Stimulated activated CD8-positive, alpha-beta memory T cell treated with anti-CD3 and anti-CD28 coated beads, Interleukin-4, amount 100 ng/mL, for 1 hour (primary cell): ENCODE measurements at places on chromosomes 6 and 20.

- DNase-seq, result no peak
These were observed 46.7 kb downstream of the TMEM170B start for GRCh38 chr6:11584244-11584643.

DNA sequence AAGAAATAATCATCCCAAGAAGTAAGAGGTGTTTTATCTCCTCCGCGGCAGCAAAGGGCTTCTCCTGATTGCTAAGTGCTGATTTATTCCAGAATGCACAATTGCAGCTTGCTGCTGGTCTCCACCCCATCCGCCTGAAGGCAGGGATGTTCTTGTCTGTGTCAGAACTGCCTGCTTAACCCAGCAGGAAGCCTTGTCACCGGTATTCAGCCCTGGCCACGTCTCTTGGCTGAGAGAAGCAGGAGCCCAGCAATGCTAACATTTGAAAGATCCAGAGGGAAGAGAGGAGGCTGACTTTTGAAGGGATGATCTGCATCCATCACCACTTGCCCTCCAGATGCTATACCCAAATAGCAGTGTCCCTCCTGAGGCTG is 4.2 kb downstream of the SCML4 start:
- DNase-seq, result no peak

DNA sequence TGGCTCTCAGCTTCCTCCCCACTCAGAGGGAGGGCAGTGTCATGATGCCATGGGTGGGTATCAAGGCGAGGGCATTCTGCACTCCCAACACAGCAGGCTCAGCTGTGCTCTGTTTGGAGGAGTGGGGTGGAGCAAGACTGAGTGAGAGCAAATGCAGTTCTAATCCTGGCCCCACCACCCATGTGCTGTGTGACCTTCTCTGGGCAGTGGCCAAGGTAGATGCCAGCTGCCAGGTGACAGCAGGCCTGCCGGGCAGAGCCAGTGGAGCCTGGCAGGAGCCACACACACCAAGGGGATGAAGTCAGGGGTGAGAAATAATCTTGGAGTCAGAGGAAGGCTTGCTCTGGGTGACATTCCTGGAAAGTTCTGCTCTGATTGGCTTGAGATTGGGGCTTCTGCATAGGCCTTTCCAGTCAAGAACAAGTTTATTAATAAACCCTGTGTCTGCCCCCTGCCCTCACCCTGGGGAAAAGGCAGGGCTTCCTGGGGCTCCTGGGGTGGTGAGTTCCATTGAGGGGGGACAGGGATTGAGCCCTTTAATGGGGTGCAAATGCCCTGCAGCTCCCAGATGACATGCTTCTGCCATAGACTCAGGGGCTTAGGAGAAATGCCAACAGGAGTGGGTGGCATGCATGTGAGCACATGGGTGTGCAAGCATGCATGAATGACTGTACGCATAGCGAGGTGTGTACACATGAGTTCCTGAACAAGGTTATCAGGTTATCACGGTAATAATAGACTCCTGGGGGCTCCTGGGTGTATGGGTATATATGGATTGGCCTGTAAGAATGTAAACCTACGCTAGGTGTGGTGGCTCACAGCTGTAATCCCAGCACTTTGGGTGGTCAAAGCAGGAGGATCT is 134.2 kb downstream of the MRPL14 start:
- no peak for DNase-seq

GRCh38 chr6:85364344-85364743 is 85.5 kb upstream of the NT5E start:
- DNase-seq, result no peak

DNA sequence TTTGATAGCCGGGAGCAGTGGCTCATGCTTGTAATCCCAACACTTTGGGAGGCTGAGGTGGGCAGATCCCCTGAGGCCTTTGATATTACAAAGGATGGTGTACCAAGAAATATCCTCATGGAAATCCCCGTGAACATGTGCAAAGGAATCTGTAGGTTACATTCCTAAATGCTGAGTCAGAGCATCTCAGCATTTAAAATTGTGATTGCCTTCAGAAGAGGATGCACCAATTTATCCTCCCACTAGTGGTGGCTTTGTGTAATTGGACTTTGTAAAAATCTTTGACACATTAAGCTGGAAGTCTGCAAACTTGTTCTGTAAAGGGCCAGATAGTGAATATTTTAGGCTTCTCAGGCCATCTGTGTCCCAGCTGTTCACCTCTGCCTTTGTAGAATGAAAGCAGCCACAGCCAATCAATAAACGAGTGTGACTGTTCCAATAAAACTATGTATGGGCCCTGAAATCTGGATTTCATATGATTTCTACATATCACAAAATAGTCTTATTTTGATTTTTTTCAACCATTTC is 11.8 kb downstream of the TMEM14B start:
- DNase-seq, result no peak

DNA sequence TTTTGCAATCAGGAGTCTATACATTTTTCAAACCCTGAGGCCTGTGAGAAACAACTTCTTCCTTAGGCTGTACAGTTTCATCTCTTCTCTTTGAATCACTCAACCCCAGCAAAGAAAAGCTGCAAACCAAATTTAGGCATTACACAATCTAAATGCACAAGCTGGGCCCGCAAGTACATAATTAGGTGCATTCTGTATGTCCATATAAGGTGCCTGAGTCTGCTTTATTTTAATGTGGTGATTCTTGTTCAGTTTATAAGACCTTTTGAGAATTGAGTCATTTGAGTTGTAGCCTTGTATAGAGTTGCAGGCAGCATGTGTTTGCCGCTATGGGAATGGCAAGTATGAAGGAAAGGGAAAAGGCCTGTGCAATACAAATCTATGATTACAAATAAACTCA is 709.6 kb upstream of the MARCKS start:
- no peak for DNase-seq

- no peak for DNase-seq
These were observed 15.6 kb upstream of the RPS6KA2 start for GRCh38 chr6:166642646-166643045.

- no peak for DNase-seq
These were observed 155.8 kb downstream of the EYA4 start for GRCh38 chr6:133396984-133397348.

- DNase-seq, result no peak
These were observed 194.6 kb downstream of the OTOR start for GRCh38 chr20:16942756-16943155.

GRCh38 chr6:129015721-129016120 is 132.8 kb downstream of the LAMA2 start:
- no peak for DNase-seq

DNA sequence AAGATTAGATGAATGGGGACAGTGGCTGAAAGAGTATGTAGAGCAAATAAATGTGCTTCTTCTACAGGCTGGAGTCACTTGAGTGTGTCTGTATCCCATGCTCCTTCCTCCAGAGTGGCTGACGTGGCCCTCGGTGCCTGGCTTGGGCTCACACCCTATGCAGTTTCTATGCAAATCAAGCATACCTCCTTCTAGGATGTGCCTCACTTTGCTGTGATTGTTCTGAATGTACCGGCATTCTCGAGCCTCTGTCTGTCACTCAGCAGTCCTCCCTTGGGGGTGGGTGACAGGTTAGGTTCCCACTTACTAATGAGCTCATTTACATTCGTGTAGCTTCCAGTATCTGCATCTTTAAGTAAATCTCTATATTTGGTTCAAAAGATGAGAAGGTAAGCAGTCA is 55.1 kb upstream of the HDDC2 start:
- DNase-seq, result no peak

- DNase-seq, result no peak
These were observed 70.2 kb downstream of the PERP start for GRCh38 chr6:138037009-138037504.

GRCh38 chr20:46101957-46102356 is 12.2 kb upstream of the NCOA5 start:
- DNase-seq, result no peak

DNA sequence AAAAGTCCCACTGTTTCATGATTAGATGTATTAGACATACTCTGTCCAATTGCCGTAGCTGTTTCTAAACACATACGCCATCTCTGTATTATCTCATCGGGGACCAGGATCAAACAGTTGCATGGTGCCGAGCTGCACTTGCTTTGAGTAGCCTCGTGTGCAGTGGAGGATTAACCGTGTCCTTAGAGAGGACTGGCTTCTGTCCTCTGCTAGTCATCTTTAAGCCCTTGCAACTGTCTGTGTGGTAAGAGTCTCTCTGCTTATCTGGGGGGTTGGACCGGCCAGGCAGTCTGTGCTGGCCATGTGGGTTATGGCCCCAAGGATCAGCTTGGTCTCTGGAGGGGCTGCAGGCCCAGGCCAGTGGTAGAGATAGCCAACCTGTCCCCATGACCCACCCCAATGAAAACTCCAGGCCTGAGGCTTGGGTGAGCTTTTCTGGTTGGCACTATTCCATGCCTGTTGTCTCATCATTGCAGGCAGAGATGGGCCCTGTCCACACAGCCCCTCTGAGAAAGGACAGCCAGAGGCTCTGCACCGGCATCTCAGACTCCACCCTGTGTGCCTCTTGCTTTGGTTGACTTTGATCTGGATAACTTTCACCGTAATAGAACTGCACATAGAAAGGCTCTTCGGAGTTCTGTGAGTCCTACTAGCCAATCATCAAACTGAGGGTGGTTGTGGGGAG is 137.3 kb upstream of the SNX9 start:
- no peak for DNase-seq

DNA sequence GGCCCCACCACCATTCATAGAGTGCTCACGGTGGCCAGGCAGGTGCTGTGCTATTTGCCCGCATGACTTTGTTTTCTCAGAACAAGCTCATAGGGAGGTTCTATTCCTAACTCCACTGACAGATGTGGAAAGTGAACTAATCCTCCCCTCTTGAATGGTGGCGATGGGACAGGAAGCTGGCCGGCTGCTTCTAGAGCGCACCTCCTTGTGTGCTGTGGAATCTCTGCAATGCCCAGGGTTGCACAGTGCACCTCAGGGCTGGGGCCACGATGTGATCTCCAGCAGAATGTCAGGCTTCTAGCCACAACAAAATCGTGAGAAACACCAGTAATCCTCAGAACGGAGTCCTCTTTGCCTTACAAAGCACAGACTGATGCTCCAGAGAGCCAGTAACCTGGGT is 53.8 kb upstream of the SLC22A23 start:
- DNase-seq, result no peak

- no peak for DNase-seq
These were observed 86.8 kb downstream of the ARHGAP18 start for GRCh38 chr6:129623008-129623732.

- DNase-seq, result no peak
These were observed 184.7 kb downstream of the GJA1 start for GRCh38 chr6:121619987-121620740.

DNA sequence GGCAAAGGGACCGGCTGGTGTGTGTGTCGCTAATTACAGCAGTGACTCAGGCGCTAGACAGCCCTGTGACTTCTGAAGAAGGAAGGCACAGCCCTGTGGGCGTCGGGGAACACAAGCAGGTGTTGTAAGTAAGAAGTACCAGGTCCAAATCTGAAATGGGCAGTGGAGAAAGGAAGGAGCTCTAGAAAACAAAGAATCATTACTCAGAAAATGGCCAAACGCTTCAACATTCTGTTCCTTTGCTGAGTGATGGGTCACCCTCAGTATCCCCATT is 106.8 kb downstream of the PXDC1 start:
- no peak for DNase-seq

- DNase-seq, result no peak
These were observed 24.4 kb downstream of the CNBD2 start for GRCh38 chr20:35992713-35993335.

DNA sequence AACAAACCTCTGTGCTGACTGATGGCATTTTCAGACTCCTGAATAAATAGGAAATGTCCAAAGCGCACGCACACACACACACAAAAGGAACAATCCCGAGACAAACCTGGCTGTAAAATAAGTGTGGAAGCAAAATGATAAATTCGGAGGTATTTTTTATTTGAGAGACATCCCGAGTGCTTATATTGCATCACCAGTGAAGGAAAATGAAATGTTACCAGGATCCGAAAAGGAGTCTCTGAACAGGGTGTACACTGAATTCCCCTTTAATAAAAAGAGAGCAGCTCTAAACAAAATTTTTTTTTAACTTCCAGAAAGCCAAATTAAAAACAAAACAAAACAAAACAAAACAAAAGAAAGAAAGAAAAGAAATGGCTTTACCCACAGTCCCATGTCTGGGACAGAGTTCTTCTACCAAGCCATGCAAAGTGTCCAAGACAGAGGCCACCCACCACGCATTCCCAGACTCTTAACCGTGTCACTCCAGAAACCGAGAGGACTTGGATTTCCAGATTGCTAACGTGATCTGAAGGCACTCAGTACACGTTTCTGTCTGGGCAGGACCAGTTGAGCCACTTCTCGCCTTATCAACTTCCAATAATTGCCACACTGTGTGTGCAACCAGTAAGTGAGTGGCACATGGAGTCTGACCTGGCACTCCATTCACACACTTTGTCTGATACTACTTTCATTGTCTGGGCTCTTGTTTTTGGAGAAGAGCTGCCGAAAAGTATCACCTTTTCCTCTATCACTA is 817 bp downstream of the ME1 start:
- no peak for DNase-seq

DNA sequence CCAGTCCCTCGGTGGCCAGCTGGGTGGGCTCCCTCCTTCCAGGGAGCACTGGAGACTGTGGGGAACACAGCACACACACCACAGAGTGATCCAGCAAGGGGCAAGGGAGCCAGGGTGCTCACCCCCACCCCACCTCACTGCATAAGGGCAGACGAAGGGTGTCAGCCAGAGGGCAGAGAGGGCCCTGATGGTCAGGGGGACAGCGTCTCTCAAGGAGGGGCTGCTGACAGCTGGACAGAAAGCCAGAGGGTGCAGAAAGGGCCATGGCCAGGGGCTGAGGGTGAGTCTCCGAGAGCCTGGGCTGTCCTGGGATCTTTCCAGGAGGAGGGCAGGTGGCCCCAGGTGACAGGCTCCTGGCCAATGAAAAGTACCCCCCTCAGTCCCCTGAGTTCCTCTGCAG is 73.4 kb upstream of the PMEPA1 start:
- DNase-seq, result no peak

DNA sequence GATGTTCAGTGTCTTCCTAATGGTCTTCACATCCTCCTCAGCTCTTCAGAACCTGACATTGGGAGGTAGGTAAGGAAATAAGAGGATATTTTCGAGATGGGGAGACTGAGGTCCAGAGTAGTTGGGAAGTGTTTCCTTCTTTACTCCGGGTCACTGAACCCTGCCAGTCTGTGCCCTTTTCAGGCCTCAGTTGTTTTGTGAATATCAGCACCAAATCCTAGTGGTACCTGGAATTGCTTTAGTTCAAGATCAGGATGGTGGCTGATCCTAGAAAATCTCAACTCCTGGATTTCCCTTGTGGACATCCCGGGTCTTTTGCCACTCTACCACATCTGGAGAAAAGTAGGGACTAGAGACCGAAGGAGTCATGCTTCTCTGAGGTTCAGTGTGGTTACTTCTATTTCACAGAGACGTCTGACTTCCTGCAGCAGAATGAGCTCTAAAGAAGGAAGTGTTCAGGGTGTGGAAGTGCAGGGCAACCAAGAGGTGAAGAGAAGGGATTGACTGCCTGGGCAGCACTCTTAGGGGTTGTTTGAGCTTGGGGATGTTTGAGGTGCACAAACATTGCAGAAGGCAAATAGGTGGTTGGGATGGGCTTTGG is 995 bp downstream of the STK4 start:
- DNase-seq, result no peak

GRCh38 chr20:48585061-48585870 is 242.5 kb downstream of the PREX1 start:
- DNase-seq, result no peak
